ENCODE measurements at places on chromosomes 11 and 22.

- no peak for DNase-seq
Observed at GRCh38 chr11:2567026-2567671, 122.3 kb downstream of the KCNQ1 start.

- no peak for DNase-seq
Observed at GRCh38 chr22:49449811-49450446, 377.7 kb downstream of the BRD1 start.

DNA sequence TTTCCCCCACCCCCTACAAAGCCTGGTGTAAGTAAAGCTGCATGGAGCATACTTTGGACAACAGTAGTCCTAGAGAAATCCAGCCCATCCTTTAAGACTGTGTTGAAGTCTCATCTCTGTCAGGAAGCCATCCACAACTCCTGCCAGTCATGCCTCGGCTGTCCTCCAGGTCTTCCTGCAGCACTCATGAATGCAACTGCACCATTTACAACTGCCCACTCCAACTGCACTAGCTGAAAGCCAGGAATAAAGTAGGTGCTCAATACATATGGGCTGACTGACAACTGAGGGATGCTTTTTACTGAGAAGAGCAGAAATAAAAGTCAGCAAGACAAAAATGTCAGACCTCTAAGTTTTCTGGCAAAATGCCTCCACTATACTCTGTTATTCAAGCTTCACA, 27.4 kb downstream of the IL18BP start:
- DNase-seq, result no peak

DNA sequence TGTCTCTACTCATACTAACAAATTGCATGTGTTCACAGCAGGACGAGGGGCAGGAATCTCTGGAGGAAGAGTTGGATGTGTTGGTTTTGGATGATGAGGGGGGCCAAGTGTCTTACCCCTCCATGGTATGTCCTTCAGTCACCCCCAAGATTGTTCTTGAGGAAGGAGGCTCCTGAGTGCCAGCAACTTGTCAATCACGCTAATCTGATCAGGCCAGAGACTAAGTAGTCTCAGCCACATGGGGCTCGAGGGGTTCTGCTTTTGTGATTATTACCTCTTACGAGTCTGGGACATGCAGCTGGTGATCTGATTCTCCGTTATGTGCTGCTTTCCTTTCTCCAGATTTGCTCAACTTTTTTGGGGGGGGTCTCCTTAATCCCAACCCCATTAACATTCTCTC, 54.3 kb downstream of the CTNND1 start:
- DNase-seq, result no peak

DNA sequence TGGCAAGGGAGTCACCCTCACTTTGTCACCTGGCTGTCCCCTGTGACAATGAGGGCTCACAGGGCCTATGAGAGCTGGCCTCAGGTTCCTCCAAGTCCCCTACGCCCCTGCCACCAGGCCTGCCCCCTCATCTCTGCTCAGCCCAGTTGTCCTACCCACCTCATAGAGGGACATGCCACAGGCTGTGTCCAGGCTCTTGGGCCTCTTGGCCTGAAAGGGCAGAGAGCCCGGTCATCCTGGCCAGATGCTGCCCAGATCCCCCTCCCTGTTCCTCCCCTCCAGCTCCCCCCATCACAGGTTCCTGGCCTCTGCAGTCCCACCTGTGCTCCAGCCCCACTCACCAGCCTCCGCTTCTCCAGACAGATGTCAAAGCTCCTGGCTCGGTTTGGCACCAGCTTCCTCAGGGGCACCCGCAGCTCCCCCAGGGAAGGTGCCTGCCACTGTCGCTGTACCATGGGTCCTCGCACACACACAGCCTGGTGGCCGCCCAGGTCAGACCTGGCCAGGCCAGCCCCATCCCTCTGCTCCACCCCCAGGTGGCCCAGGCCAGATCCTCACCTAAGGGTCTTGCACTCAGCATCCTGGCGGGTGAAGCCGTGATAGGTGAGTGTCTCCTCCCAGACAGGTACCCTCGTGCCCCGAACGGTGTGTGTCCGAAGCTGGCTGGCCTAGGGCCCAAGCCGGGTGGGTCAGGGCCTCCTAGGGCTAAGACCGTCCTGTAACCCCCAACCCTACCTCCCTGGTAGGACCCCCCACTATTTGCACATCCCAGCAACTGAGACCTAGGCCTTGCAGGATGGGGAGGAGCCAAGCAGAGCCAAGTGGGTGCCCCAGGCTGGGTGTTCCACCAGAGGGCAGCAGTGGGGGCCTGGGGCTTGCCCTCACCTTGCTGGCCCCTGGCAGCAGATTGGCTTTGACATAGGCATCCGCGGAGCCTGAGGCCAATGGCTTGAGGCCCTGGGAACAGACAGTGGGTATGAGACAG, 8.3 kb downstream of the NDUFV1 start:
- peak; percentile 55 for DNase-seq

- DNase-seq, result no peak
Observed at GRCh38 chr11:29801561-29801960, 215.3 kb downstream of the KCNA4 start.

DNA sequence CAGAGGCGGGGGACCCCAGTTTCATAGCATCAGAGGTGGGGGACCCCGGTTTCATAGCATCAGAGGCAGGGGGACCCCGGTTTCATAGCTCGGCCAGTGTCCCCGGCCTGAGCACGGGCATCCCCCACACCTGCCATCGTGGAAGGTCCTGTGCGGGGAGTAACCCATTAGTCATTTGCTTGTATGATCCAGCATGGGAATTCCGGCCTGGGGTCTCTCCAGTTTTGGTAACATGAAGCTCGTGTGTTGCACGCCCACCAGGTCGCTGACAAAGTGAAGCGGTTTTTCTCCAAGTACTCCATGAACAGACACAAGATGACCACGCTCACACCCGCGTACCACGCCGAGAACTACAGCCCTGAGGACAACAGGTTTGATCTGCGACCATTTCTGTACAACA, 29.0 kb upstream of the KRTAP5-7 start:
- DNase-seq, result no peak

GRCh38 chr11:119744577-119744976, 15.6 kb upstream of the NECTIN1 start:
- DNase-seq, result no peak

GRCh38 chr11:112212710-112213109, 13.5 kb upstream of the PTS start:
- no peak for DNase-seq

GRCh38 chr22:23132376-23133091, 9.3 kb downstream of the RSPH14 start:
- DNase-seq, result no peak

DNA sequence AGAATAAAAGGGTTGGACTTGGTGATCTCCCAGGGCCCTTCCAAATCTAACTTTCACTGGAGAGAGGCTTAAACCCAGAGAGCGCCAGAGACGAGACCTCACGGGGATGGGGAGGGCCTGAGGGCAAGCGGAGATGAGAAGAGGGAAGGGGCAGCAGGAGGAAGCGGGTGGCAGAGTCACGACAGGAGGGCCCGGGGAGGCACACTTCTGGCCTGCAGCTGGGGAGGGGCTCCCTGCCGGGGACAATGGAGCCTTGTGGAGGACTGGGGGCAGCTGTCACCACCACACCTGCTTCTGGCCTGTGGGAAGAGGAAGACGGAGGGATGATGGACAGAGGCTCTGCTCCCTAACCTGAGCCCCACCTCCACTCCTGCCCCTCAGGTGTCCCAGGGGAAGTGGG, 40.2 kb downstream of the PDE2A start:
- no peak for DNase-seq

- no peak for DNase-seq
Observed at GRCh38 chr22:30565341-30565740, 9.1 kb downstream of the GAL3ST1 start.

GRCh38 chr22:29400576-29400975, 12.2 kb upstream of the AP1B1 start:
- no peak for DNase-seq

DNA sequence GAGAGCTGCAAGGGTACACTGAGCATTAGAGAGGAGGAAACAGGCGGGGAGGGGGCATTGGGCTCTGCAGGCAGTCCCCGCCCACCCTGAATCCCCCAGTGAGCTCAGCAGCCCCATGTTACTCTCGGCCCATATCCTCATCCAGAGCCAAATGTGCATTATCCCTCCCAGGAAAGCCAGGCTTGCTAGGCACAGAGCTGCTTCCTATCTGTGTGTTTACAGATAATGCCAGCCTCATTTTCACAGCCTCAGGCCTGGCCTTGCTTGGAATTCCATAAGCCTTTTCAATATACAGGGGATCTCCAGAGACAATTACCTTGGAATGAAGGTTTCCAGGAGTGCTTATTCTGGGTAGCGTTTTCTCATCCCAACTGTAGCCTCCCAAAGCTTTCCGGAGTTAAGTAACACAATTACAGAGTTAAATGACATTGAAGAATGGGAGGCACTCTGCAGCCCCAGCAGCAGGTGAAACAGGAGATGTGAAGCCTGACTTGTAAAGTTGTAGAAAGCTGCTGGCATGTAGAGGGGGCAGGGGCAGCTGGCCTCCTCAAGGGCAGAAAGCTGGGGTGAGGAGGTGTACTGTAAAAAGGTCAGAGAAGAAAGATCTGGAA, 91.5 kb upstream of the TBCEL start:
- DNase-seq, result no peak

DNA sequence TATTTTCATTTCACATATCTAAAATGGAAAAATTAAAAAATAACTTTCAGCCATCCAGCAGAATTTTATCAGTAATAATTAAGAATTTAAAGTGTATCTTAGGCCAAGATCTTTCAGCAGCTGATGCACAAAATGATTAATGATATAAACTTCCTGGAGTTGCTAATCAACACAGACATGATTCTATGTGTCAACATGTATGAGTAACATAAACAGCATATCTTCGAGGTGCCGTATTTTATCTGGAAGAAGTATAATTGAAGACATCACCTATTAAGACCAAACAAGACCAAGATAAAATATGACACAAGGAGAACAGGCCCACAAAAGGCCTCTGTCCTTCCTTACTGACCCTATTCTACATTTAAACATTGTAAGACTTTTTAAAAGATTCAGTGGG, 45.2 kb downstream of the SLC5A12 start:
- no peak for DNase-seq

GRCh38 chr11:92222701-92223100, 1.9 kb upstream of the FAT3 start:
- no peak for DNase-seq

DNA sequence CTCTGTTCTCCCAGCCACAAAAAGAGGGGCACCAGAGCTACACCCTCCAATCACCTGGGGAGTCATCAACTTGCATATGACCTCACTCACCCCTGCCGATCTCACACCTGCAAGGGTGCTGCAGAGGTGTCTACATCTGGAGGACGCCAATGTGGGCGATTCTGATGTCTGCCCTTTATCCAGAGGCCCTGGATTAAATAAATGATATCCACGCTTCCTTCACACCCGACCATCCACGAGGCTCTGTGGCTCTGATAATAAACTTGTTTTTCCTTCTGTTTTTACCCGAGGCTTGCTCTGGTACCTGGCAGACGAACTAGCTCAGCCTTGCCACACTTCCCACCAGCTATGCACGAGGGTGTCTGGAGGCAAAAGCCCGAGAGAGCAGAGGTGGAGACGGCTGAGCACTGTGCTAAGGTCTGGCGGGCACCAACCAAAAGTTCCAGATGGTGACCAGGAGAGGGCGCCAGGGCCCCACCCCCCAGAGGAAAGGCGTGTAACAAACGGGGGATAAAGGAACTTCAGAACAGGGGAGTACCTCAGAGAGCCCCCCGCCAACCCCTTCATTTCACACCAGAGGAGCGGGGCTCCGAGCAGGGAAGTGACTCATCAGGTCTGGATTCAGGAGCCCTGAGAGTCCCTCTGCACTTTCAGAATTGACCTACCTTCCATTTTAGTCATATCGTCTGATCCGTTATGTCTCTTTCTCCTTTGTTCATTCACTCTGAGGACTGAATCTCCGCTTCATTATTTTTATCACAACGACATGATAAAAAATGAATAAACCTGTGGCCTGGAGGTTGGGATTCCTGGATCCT, 13.5 kb downstream of the SCN3B start:
- peak; percentile 44 for DNase-seq

DNA sequence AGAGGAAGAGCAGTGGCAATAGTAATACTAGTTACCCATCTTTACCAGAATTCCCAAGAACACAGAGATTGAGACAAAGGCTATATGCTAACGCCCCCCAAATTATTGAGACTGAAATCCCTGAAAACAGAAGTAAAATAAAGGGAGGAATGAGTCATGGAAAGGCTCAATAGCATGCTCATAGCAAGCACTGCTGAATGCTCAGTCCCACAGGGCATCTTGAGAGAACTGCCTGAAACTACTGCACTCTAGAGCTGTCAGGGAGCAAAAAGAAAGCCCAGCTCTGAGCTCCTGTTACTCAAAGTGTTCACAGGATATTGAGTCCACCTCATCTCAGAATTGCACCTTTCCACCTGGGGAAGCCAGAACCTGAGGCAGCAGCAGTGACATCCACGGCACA, 44.1 kb upstream of the FIBIN start:
- DNase-seq, result no peak

DNA sequence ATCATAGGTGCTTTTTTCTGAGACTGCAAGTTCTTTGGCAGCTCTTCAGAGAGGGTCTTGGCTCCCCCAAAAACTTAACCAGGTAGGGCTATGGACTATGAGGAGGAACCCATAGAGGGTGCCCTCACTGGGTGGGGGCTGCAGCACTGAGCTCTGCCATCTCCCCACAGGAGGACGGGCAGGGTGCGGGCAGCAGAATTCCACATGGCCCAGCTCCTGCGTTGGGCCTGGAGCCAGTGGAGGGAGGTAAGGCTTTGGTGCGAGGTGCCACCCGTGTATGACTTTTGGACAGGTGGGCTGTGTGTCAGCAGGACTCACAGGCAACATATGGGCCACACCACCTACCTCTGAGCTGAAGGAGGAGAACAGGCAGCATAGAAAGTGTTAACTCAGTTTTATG, 58.4 kb downstream of the PISD start:
- DNase-seq, result no peak

GRCh38 chr11:117945047-117945810, 16.0 kb upstream of the TMPRSS13 start:
- no peak for DNase-seq

DNA sequence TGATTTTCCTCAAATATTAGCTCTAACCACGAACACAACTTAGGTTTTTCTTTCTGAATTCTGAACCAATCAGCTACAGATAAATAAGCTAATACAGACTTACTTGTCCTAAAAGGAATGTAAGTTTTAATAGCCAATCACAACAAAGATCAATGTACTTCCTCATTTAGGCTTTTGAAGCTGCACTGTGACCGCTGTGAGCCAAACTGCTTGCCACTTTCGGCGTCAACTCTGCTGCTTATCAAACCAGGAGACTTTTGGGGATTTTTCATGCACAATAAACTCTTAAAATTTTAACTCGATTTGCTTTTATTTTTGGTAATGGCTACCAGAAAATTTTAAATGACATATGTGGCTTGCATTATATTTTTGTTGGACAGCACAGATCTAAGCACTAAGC, 92.5 kb downstream of the TMPRSS5 start:
- no peak for DNase-seq

GRCh38 chr11:109998921-109999320, 94.3 kb upstream of the ZC3H12C start:
- DNase-seq, result no peak

All from stimulated activated CD4-positive, alpha-beta T cell treated with anti-CD3 and anti-CD28 coated beads, Interleukin-12 subunit alpha, Interleukin-12 subunit beta, amount 100 ng/mL, for 4 hours (primary cell).